NCI-H2107 (cell line): ENCODE measurements at places on chromosomes 13 and 19.
A peak's percentile ranks its signal among the peaks of the same experiment; 100 is the strongest.

- DNase-seq, result no peak
Measured at GRCh38 chr13:60733933-60734332, 336.9 kb downstream of the TDRD3 start.

DNA sequence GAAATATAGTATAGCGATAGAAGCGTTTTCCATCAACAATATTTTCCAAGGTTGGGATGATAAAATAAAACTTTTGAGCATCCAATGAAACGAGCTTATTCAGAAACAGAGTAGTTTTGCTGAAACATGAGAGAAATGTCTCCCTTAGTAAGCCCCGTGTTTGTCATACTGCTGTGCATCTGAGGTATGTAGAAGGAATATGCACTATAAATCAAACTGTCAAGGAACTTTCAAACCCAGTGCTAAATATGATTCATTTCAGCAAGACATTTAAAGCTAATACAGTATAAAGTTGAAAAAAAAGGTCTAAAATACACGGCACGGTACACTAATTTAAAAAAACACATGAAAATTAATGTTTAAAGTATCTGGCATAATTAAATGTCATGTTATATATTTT, 546.2 kb downstream of the SLITRK5 start:
- no peak for DNase-seq

GRCh38 chr13:78121459-78122348, 203.1 kb upstream of the EDNRB start:
- no peak for DNase-seq

- DNase-seq, result no peak
Measured at GRCh38 chr13:109093998-109094397, 464.6 kb downstream of the MYO16 start.

GRCh38 chr13:111049791-111050538, 65.1 kb upstream of the ARHGEF7 start:
- DNase-seq, result no peak

- DNase-seq, result no peak
Measured at GRCh38 chr13:113598081-113598410, 13.5 kb downstream of the TFDP1 start.

GRCh38 chr19:2187159-2187558, 23.4 kb downstream of the DOT1L start:
- no peak for DNase-seq

DNA sequence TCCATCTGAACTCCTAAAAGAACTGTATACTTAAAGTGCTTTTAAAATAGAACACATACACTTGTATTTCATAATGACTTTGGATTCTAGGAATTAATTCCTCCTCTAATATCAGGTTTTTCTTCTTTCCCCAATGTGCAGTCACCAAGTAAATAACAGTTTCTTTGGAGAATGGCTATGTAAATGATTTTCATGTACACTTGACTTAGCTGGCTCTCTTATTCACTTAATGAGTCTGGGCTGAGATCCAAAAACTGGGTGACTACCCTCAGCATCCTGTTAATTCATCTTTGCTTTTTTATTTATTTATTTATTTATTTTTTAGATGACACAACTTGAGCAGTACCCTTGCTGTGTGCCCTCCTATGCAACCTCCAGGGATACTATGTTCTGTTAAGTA, 1003.7 kb downstream of the SLITRK1 start:
- peak; percentile 28 for DNase-seq

DNA sequence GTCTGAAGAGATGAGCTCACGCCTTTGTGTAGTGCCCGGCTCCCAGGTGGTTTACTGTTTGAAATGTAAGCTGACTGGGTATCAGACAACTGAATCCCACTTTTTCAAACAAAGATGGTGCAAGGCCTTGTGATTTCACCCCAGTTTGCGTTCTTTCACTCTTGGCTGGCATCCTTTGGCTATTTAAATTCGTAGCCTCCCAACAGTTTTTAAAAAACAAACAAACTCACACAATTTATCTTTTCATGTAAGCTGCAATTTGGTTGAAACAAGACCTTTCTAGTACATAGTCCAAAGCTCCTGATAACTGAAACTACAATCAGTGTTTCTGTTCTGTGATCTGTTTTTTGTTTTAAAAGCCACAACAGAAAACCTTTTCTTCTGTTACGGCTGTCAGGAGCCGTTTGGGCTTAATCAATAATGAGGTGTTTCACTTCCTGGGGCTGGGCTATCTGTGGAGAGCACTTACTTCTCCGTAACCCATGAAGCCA, 65.1 kb upstream of the NPAS1 start:
- no peak for DNase-seq

- no peak for DNase-seq
Measured at GRCh38 chr19:47573071-47574026, at the start of gene ZNF541. ZNF541 (minus strand) TSS chr19:47573148; CDS start chr19:47555856, 17,292 bp downstream.

- no peak for DNase-seq
Measured at GRCh38 chr13:80115616-80116015, 225.3 kb downstream of the SPRY2 start.

DNA sequence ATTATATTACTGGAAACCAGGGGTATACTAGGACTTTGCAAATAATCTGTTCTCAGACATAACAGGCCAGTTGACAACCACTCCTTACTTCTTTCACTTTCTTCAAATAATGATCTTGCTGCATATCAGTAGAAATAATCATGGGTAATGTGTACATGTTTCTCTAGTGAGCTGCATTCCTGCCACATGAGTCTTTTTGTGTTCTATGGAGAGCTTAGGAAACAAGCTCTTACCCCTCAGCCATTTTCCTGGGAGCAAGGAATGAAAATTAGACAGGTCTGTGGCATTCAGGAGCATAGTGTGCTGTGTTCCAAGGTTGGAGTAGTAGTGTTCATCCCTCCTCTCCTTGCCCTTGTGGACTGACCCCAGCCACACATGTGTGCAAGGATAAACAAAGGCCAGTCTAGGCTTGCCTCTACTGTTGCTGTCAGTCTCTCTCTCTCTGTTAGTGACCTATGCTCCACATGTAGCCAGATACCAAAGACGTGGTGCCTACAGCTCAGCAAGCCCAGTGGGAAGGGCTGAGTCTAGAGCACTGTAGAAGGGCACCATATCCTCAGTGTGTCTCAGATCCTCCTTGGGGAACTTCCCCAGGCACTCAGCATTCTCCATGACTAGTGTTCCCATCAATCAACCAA, 11.5 kb upstream of the OXGR1 start:
- DNase-seq, result no peak

DNA sequence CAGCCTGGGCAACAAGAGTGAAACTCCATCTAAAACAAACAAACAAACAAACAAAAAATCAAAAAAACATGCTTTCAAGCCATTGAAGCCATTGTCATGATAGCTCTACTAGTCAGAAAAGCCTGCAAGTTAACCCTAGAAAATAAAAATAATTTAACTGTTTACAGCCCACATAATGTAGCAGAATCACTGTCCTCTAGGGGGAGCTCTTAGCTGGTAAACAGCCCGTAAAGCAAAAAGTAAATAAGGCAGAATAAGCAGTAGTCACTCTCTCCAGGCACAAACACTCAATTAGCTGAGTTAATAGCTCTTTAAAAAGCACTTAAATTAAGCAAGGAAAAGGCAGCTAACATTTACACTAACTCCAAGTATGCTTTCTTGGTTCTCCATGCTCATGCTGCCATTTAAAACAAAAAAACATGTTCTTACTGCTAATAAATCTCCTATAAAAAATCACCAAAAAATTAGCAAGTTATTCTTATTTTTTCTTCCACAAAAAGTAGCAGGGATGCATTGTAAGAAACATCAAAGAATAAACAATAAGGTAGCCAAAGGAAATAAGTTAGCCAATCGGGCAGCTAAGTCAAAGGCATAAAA, 11.3 kb downstream of the LILRB4 start:
- no peak for DNase-seq

GRCh38 chr19:11581740-11582139, 4.3 kb upstream of the ACP5 start:
- DNase-seq, result no peak

DNA sequence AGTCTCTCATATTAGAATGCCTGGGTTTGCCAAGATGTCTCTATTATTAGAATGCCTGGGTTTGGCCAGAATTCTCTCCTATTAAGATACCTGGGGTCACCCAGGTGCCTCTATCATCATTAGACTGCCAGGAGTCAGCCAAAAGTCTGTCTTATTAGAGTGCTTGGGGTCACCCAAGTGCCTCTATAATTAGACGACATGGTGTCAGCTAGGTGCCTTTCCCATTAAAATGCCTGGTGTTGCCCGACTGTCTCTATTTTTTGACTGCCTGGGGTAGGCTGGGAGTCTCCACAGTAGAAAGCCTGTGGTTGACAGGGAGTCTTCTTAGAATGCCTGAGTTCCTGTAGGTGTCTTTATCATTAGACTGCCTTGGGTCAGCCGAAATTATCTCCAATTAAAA, 1536.6 kb downstream of the UQCRFS1 start:
- no peak for DNase-seq

DNA sequence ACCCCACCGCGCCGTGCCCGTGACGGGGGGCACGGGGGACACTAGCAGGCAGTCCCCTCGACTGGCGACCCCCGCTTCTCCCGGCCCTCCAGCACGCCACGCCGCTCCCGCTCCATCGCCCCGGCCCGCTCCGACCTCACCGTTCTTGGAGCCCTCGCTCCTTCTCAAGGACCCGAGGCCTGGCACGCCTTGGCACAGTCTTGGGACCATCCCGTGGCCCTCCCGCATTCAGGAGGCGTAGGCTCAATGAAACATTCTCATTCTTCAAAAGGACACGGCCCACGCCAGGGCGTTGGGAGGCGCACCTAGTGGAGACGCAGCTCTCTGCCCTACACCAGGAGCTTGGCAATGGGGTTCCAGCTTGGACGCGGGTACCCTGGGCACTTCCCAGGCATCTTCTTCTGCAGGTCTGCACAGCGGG, 473 bp upstream of the CERS1 start:
- DNase-seq, result no peak

- DNase-seq, result no peak
Measured at GRCh38 chr13:33033051-33033812, 17.0 kb downstream of the KL start.

GRCh38 chr13:41056194-41056593, 5.1 kb upstream of the WBP4 start:
- no peak for DNase-seq

DNA sequence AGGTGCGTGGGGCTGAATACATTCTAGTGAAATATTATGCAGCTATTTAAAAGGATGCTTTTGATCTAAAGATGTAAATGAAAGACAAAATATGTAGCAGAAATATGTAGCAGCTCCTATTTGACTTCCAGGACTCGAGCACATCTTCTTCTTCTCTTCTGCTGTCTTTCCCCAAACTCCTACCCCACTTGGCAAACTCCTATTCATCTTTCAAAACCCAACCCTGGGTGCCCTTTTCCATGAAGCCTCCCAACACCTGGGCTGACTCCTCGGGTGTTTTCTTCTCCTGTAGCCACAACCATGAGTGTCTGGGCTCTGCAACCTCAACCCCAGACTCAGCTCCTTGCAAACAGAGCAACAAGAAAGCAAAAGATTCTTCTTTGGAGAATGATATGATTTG, 11.1 kb downstream of the ACER1 start:
- DNase-seq, result no peak

DNA sequence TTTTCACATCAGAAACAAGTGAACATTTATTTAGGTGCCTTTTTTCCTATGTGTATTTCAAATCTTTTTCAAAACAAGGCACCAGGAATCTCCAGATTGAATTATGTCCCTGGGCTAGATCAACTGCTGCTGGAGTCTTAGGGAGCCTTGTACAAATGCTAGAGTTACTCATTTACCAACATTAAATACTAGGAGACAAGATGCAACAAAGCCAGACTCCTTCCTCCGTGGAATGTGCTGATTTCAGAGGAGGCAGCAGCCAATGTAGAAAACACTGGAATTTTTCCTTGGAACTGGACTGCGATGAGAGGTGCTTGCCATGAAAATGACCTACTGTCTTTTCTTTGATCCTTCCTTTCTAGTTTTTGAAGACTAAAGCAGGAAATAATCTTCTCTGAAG, 1514.7 kb upstream of the MIR17HG start:
- no peak for DNase-seq

DNA sequence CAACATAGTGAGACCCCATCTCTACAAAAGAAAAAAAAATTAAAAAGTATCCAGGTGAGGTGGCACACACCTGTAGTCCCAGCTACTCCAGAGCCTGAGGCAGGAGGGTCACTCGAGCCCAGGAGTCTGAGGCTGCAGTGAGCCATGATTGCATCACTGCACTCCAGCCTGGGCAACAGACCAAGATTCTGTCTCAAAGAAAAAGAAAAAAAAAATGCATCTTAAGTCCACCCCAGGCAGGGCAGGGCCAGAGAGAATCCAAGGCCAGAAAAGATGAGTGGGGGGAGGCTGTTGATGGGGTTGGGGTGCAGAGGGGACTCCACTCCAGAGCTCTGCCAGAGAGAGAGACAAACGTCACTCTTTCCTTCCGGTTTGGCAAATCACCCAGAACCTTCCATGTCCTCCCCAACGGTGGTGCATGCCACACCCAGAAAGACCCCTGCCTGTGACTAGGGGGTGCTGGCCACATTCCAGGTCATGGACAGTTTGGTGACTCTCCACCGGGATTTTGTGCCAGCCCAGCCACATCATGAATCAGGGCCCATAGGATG, 431 bp downstream of the FUT3 start:
- no peak for DNase-seq

GRCh38 chr13:108495646-108496361, 133.6 kb upstream of the MYO16 start:
- DNase-seq, result no peak

- no peak for DNase-seq
Measured at GRCh38 chr13:84903391-84903790, 895.8 kb downstream of the SLITRK6 start.

DNA sequence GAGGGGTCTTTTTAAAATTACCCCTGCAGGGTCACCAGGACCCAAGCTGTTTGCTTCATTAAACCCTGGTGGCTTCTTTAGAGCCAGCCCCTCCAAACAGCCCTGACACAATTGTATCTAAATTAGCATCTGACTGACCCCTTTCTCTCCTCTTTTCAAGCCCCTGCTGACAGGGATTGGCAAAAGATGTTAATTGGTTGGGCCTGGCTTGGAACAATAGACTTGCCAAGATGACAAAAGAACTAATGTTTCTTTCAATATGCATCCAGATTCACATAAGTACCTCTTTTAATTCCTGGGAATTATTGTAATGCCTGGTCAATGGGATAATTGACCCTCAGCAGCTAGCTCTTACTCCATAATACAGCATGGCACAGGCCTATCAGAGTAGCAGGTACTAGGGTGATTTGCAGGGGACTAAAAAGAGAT, 140.8 kb downstream of the SHISA2 start:
- DNase-seq, result no peak

DNA sequence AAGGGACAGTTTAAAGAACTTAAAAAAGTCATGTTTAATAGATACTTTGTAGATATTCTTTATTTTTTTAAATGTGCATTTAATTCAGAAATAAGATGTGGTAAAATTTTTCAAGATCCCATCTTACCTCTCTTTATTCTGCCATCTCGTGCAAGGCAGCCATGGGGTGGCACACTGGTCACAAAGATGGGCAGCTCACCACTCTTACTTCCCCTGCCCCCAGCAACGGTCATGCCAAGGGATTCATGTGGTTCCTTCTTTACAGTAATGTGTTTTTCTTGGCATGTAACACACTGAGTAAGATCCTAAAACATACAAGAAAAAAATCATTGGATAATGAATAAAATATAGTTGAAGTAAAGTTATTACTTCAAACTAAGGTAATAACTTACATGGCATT, 64.2 kb downstream of the LNX2 start:
- no peak for DNase-seq
